ENCODE measurements at places on chromosomes 1 and 21.

- peak; percentile 89 for DNase-seq
Measured at GRCh38 chr1:183956559-183957188, 80.9 kb downstream of the COLGALT2 start.

- no peak for DNase-seq
Measured at GRCh38 chr1:53345996-53346813, 18.3 kb upstream of the LRP8 start.

DNA sequence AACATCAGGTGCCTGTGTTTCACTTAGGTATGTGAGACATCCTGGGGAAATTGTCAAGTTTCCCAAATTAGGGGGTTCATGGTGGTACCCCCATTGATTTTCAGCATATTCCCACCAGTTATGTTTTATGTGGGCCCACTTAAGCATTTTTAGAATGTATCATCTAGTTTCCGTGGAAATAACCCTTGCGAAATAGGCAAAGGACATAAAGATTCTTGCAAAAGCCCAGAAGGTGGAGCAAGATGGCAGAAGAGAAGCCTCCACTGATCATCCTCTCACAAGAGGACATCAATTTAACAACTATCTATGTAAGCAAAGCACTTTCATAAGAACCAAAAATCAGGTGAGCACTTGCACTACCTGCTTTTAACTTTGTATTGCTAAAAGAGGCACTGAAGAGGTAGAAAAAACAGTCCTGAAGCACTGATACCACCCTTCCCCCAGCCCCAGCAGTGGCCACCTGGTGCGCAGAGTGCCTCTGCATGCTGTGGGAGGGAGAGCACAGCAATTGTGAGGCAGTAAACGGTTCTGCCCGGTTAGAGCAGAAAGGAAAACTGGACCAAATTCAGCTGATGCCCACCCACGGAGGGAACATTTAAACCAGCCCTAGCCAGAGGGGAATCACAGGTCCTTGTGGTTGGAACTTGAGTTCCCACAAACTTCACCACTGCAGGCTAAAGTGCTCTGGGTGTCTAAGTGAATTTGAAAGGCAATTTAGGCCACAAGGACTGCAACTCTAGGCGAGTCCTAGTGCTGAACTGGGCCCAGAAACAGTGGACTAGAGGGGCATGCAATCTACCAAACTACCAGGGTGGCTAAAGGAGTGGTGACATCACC is 23.2 kb downstream of the MCOLN2 start:
- peak; percentile 31 for DNase-seq

DNA sequence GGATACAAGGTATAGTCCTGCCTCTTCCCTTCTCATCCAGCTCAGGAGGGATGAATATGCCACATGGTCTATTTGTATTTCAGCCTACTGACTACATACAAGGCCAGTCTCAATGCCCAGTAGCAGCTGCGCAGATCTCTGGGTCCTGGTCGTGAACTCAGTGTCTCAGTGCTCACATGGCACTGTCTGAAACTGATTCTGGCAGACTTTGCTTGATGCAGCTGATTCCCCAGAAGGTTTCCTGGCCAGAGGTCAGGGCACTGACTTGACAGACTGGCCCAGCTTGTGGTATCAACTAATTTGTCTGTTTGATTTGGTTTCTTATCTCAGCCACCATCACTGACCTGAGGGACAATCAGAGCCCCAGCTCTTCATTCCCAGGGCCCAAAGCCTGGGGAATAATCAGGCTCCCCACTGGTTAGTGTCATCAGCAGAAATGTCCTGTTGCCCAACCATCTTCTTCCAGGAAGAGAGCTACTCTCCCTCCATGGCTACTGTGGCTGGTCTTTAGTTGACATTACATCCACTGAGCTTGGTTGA is 7.5 kb upstream of the SPRR4 start:
- DNase-seq, result no peak

GRCh38 chr1:200535605-200536004 is 84.9 kb downstream of the KIF14 start:
- peak; percentile 31 for DNase-seq

DNA sequence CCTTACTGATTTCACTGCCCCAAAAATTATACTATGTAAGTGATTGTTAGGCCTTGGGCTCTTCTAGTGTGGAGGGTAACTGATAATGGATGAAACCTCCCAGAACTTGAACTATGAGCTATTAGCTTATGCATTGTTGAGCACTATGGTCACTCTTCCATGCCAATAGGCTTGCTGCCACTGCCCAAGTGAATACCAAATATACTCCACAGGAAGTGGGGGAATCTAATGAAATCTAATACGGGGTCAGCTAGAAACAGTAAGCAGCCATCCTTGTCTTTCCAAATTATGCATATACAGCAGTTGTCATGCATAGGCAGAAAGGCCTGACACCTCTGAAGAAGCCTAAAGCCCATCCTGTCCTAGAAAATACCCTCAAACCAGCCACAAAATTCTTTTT is 198.7 kb upstream of the PTBP2 start:
- DNase-seq, result no peak

GRCh38 chr1:111227851-111228747 is 586 bp downstream of the CHI3L2 start:
- peak; percentile 85 for DNase-seq

DNA sequence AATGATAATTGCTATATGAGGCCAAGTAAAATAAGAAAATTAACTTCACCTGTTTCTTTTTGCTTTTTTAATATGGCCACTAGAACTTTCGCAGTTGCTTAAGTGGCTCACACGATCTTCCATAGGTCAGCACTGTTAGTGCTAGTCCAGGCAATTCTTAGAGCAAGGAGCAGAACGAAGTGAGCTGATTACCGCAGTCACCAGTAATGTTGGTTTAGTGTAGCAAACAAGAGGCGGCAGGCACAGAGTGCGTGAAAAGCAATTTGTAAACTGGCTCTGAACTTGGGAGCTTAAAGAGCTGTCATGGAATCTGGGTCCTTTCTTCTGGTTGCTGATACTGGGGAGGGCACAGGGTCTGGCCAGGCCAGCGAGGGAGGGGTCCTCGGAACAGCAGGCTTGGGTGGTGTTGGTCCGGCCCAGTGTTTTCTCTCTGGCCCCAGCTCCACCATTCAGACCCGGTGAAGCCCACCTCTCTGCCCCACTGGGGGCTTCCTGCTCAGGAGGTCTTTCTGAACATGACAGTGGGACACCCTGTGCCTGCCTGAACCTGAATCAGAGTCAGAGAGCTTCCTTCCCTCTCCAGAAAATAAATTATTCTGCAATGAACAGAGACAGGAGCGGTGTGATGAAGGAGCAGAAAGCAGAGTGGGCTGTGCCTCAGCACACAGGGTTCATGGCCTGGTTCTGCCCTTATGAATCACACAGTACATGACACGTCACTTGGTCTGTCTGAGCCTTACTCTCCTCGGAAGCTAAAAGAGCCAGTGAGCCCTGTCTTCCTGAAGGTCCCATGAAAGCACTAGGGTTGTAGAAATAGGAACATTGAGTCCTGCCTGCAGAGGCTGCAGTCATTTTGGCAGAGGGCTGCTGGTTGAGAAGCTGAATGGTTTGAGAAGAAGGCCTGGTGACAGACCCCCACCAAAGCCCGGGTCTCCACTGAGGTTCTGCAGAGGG is 11.9 kb downstream of the ETS2 start:
- DNase-seq, result peak; percentile 87

DNA sequence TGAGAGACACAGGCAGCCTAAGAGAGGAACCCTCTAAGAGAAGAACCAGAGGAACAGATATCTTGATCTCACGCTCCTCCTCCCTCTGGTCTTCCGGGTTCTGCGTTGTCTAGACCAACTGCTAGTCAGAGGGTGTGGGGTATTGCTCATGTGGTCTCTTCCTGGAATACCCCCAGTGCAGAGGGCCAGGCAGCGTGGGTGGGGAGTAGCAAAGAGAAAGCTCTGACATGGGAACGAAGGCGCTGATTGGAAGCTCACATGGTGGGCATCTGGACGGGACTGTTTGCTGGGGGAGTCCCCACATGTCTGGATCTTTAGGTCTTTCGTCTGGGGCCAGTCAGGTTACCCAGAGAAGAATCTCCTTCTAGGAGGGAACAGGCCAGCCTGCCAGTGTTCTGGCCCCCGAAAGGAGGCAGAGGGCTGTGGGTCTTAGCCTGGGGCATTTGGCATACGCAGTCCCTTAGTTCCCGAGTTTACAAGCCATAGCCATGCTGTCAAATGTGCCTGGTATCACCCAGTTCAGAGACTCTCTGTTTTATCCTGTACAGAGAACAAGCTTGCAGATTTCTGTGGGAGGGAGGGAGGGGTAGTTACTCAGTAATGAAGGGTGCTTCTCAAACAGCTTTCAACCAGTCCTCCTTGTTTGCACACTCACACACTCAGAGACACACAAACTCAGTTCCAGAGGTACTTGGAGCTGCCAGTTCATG is 18.3 kb upstream of the IL6R start:
- no peak for DNase-seq

GRCh38 chr1:223276029-223276428 is 87.9 kb downstream of the SUSD4 start:
- DNase-seq, result no peak

DNA sequence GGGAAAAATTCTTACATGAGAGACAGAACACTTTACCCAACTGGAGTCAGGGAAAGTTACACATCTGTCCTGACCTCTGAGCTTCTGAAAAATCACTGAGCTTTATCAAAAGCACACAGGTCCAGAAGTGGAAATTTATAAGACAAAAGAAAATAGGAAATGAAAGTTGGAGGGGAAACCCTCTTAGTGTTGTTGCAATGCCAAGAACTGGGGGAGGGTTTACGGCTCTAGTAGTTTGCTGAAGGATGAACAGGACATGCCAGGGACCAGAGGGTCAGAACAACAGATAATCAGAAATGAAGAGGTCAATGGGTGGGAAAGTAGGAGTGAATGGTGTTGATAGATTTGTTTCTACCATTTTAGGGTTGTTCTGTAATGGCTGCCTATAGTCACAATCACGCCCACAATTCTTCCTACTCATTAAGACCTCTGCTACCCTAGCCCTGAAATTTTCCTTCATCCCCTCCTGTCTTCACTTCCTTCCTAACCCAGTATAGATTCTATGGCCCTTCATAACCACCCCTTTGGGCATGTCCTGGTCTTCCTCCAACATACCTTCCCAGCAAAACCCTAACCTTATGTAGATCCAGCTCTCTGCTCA is 30.3 kb upstream of the FMOD start:
- DNase-seq, result no peak

- peak; percentile 80 for DNase-seq
Measured at GRCh38 chr1:201538612-201539551, at the start of gene NAV1. Gene NAV1 (plus strand): TSS chr1:201539127. CDS start chr1:201622885, 83,758 bp downstream.

All from HCEC 1CT (cell line).